Smooth muscle cell of the brain vasculature (primary cell): ENCODE measurements at places on chromosomes 5 and 9.

GRCh38 chr5:95644351-95645042 lies 2.1 kb upstream of the RFESD start:
- DNase-seq, result no peak

- no peak for DNase-seq
These were observed 21.0 kb downstream of the F2R start for GRCh38 chr5:76736679-76737556.

DNA sequence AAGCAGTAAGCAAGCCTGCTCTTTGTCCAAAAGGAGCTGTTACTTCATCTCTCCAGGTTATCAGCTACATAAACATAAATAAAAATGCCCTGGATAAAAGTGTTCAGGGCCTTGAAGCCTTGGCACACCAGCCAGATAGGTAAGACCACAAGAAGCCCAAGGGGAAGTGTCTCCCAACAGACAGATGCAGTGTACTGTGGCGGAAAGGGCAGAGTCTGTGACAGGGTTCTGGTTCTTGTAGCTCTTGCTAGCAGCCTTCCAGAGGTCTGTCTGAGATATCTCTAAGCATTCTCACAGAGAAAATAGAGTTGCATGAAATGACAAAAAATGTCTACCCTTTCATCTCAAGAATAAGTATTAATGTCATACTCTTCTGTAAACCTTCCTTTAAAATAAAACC lies 30.1 kb downstream of the ISOC1 start:
- no peak for DNase-seq

DNA sequence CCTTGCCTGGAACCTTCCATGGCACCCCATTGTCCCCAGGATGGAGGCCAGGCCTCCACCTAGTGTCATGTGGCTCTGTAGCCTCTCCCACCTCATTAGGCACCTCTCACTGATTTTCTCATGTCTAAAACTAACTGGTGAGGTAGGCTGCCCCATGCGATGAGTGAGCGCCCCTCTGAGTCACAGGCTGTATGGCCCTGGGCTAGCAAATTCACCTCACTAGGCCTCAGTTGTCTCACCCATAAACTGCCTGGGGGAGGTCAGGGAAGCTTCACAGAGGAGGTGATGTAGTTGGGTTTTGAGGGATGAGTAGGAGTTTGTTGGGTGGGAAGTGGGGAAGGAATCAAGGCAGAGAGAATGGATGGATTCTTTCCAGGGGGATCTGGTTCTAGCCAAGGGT lies 8.8 kb downstream of the RXRA start:
- no peak for DNase-seq

DNA sequence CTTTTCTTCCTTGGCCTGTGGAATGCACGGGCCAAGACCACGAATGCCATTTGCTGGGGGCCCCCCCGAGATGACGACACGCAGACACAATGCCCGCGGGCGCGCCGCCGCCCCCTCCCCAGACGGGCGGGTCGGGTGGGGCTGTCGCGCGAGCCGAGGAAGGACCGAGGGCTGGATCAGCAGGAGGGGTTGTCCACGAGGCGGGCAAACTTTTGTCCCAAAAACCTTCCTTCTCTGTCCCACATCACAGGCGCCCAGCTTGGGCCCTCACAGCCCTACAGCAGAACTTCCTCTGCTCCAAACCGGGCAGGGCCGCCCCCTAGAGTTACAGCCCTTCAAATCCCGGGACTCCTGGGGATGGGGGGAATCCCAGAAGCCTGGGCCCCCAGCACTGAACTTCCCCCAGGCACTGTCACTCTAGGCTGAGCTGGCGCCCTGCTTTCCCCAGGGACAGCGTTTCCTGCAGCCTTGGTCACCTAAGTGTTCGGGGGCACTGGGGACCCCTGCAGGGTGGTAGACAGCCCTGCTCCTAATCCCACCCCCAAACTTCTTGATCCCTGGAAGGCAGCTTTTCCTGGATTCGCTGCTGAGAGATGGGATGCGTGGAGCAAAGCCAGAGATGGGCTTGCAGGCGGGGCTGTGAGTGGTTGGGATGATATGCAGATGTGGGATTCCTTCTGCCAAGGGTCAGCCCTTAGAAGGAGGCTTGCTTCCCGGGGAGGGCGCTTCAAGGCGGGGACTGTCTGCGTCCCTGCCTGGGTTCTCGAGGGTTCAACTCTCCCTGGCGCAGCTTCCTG lies 980 bp downstream of the COL5A1 start:
- peak; percentile 47 for DNase-seq
